ENCODE measurements at places on chromosomes 12 and 14. TPM values are rescaled to one million over a fixed set of nuclear protein-coding genes. Genes with fewer than 3 reads are reported as not detected.

Gene VRTN
- total RNA-seq, result not detected

Gene SMAGP
- total RNA-seq, result 26.2 TPM

Gene TSPAN9
- total RNA-seq, result 66.8 TPM

Gene BRAP
- 18.6 TPM for total RNA-seq

GRCh38 chr14:81952917-81953316, 419.3 kb upstream of the SEL1L start:
- no peaks in the 10 kb centered on the region for H3K4me1 ChIP-seq
- DNase-seq, result no peak
- H3K27ac ChIP-seq, result no peak overlapping the region
- no peaks in the 10 kb centered on the region for H3K27me3 ChIP-seq

- peaks cover 43% of the 10 kb centered on the region for H3K4me1 ChIP-seq
- H3K36me3 ChIP-seq, result no peaks in the 10 kb centered on the region
- H3K27me3 ChIP-seq, result no peaks in the 10 kb centered on the region
- H3K4me3 ChIP-seq, result peak within 1 kb of the TSS; percentile 100
These were observed at the start of gene RHOJ for GRCh38 chr14:63204407-63205043. Gene RHOJ, plus strand, starts transcription at chr14:63204443. Its CDS starts 427 bp downstream, at chr14:63204870.

DNA sequence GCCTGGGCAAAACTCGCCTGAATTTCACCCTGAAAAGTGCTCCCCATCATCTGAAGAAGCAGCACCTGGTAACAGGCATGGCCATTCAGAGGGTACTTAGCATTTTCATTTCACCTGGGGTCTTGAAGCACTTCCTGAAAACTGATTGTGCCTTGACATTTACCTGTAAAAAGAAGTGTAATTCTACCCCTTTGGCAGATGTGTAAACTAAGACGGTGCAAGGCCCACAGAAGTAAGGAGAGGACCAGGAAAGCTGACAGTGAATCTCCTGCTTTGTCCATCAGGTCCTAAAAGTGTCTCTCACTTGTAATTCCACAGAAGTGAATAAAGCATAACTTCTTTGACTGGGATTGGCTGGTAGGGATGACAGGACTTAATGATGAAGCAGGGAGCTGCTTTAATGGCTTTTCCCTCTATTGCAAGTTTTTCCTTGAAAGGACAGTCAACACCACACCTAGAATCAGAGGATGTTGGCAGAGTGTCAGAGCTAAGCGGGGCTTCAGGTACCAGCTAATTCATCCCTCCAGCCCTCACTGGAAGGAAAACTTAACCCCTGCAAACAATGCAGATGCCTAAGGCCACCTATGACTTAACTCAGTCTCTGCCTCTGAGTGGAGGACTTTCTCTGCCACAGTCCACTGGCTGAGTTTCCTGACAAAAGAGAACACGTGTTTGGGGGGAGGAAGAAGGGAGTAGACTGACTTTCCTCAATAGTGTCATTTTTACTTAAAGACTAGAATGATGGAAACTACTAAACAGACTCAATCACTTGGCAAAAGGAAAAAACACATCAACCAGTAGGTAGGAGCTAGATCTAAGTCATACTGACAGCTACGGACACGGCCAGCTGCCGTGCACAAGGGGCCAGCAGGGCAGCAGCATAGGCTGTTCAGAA, 74.7 kb downstream of the NUAK1 start:
- DNase-seq, result peak; percentile 87
- no peaks in the 10 kb centered on the region for H3K27me3 ChIP-seq
- H3K36me3 ChIP-seq, result peaks cover 26% of the 10 kb centered on the region

DNA sequence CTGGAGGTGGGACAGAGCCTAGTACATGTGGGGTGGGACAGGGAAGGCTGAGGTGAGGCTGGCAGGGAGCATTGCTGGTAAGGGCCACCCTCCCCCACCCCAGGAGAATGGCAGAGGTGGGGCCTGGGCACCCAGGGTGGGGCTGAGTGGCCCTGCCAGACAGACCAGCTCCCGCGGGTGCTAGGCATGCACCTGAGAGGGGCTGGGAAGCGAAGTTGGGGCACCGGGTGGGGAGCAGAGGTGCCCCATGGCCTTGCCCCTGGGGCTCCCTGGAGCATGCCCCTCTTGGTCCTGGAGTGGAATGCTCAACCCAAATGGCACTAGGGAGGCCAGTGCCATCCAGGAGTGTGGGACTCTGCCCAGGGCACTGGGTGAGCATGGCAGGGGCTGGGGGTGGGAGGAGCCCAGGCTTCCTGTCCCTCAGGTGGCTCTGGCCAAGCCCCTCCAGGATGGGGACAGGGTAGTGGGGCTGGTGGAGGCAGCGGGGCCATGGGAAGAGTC, 1.3 kb downstream of the TNFAIP2 start:
- H3K4me1 ChIP-seq, result peaks cover 32% of the 10 kb centered on the region
- no peak for DNase-seq
- H3K4me3 ChIP-seq, result no peak overlapping the region
- no peaks in the 10 kb centered on the region for H3K36me3 ChIP-seq
- H3K27ac ChIP-seq, result no peak overlapping the region

GRCh38 chr12:64780531-64781279, 21.5 kb upstream of the GNS start:
- no peak overlapping the region for H3K27ac ChIP-seq
- peaks cover 16% of the 10 kb centered on the region for H3K4me1 ChIP-seq
- H3K36me3 ChIP-seq, result no peaks in the 10 kb centered on the region
- peaks cover 4% of the 10 kb centered on the region for H3K27me3 ChIP-seq
- peak overlapping the region; percentile 49 for H3K4me3 ChIP-seq

DNA sequence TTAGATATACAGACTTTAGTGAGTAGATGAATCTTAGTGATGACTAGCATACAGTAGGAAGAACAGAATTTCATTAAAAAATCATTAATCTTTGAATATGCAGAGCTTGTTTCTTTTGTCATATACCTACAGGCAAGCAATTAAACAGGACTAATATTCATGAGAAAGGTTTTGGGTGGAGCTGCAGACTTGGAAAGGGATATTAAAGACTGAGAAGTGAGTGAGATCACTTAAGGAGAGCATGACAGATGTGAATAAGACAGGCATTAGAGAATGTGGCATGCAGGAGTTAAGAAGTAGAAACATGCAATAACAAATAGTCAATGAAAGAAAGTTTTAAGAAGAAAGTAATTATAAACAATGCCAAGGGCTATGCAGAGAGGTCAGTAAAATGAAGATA, 187.7 kb downstream of the TMTC3 start:
- no peak for DNase-seq
- no peak overlapping the region for H3K4me3 ChIP-seq
- no peaks in the 10 kb centered on the region for H3K36me3 ChIP-seq
- peaks cover 12% of the 10 kb centered on the region for H3K4me1 ChIP-seq

- no peak overlapping the region for H3K27ac ChIP-seq
- no peak for DNase-seq
- H3K4me3 ChIP-seq, result no peak overlapping the region
- H3K36me3 ChIP-seq, result no peaks in the 10 kb centered on the region
- peaks cover 49% of the 10 kb centered on the region for H3K27me3 ChIP-seq
- H3K4me1 ChIP-seq, result no peaks in the 10 kb centered on the region
These were observed 98.8 kb downstream of the DAD1 start for GRCh38 chr14:22489957-22490950.

DNA sequence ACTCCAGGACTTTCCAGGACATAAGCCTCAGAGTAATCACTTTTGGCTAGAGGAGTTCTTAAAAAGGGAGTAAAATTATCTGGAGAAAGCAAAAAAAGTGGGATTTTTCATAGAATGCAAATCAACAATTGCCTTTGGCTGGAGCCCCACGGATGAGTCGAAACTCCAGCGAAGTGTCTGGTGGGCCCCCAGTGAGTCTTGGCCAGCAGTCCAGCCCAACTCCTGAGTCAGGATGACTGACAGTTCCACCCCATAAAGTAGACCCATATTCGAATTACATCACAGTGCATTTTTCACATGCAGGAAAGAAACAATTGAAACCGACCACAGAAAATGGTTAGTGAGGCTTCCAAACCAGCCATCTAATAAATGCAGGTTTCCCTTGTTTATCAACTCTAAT, 265.7 kb downstream of the BCL11B start:
- H3K4me3 ChIP-seq, result no peak overlapping the region
- no peaks in the 10 kb centered on the region for H3K36me3 ChIP-seq

DNA sequence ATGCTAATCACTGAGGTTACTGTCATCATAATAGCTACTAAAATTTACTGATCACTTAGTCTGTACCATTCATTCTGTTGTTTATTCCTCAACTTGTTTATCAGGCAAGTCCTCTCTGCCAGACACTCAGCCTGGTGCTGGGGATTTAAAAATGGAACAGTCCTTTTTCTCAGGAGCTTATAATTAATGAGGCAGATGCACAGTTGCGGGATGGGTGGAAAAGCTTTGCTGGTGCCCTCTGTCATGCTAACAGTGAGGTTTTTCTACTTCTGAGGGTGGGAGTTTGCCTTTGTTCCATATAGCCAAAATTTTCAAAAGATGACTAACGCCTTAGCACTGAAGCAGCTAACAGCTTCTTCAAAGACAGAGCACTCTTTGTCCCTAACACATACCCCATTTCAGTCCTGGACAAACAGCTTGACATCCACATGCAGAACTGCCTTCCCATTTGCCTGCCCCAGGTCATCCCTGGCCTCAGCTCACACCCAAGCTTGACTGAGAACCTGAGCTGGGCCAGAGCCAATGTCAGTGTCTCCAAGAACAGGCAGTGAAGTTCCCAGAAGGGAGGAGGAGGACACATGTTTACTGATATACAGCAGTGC, 30.8 kb upstream of the HSPB8 start:
- no peak for DNase-seq
- no peak overlapping the region for H3K4me3 ChIP-seq
- no peaks in the 10 kb centered on the region for H3K27me3 ChIP-seq
- H3K36me3 ChIP-seq, result no peaks in the 10 kb centered on the region
